Activated T-helper 17 cell treated with anti-CD3 and anti-CD28 coated beads, Interleukin-2, amount 50 U/mL, for 72 hours (primary cell): ENCODE measurements at places on chromosomes 6 and 20. TPM values are rescaled to one million over a fixed set of nuclear protein-coding genes. Genes with fewer than 3 reads are reported as not detected.

GRCh38 chr6:154515826-154516225 lies 5.3 kb upstream of the CNKSR3 start:
- ATAC-seq = no peak

Gene BAG2
- 9.5 TPM for total RNA-seq

Gene C2
- total RNA-seq = 4.7 TPM

Gene APCDD1L
- total RNA-seq = not detected

GRCh38 chr6:7727086-7727945 lies 1.4 kb downstream of the BMP6 start:
- no peak for ATAC-seq

- no peak for ATAC-seq
Measured at GRCh38 chr6:106751501-106752252, 122.3 kb downstream of the QRSL1 start.

DNA sequence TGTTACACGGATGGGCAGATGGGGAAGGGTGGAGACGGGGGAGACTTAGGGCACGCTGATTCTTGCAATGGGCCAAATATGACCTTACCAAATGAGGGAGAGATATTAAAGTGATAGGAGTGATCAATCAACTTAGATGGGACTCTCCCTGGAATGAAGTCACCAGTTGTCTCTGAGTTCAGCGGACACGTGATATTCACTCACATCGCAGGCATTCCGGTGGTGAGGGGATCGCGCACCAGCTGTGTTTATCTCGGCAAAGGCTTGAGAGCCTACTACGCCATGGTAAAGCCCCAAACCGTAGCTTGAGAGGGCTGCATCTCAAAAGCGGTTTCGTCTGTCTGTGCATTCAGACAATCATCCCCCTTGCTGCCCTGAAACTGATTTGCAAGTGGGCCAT lies 5.5 kb downstream of the BMP7 start:
- no peak for ATAC-seq

- ATAC-seq = no peak
Measured at GRCh38 chr6:145263778-145264211, 471.5 kb downstream of the EPM2A start.

DNA sequence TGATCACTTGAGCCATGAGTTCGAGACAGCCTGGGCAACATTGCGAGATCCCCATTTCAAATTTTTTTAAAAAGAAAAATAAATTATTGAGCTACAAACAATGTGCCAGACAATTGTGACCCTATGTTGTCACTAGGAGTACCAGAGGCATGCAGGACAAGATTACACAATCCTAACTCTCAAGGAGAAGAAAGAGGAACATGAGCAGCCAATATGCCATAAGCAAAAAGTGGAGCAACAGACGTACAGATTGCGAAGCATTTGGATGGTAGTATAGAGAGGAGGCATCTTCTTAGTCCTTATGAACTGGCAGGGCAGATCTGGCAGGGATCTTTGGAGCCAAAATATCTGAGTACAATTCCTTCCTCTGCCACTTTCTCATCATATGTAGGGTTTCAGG lies 156.4 kb downstream of the OR2B2 start:
- ATAC-seq = no peak

GRCh38 chr6:36373368-36374019 lies 14.0 kb downstream of the ETV7 start:
- no peak for ATAC-seq

GRCh38 chr20:11972478-11972877 lies 54.8 kb downstream of the BTBD3 start:
- no peak for ATAC-seq

DNA sequence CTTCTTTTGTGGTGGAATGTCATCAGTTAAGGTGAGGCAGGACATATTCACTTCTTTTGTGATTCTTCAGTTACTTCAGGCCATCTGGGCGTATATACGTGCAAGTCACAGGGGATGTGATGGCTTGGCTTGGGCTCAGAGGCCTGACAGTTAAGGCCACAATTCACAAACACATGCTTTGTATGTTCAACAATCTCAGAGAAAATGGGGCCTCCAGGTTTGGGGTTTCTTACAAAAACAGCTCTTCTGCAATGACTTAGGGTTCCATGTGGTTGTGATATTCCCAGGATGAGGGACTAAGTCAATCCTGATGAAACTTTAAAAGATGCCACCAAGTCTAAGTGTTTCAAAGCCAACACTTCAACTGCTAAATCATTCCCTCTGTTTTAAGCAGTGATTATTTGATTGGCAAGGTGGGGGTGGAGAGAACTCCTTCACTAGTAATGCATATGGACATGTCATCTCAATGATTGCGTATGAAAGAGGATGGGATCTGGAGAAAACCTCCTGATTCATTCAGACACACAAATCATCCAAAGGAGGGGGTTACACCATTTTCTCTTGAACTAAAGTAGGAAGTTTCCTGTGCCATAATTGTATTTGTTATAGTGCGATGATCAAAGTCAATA lies 41.7 kb upstream of the HEY2 start:
- no peak for ATAC-seq

- ATAC-seq = peak; percentile 71
Measured at GRCh38 chr20:51400051-51400926, 142.2 kb downstream of the NFATC2 start.

- ATAC-seq = no peak
Measured at GRCh38 chr6:138397128-138398122, 6.6 kb upstream of the HEBP2 start.

GRCh38 chr20:52820641-52821292 lies 151.4 kb upstream of the TSHZ2 start:
- no peak for ATAC-seq

DNA sequence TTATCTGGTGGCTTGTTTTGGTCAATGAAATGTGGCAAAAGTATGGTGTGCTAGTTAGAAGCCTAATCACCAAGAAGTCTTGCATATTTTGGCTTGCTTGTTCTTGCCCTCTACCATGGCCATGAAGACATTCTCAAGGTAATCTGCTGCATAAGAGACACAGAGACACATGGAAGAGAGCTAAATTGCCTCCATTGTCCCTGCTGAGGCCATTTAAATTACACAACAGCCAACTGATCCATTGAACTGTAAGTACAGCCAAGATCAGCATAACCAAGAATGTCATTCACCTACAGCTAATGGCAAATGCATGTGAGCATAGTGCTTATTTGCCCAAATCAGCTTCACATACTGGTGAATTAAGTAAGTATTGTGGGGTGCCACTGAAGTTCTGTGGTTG lies 603.8 kb downstream of the FRK start:
- ATAC-seq = no peak

GRCh38 chr20:1431158-1431557 lies 35.5 kb downstream of the NSFL1C start:
- ATAC-seq = no peak

- ATAC-seq = no peak
Measured at GRCh38 chr20:59040667-59041066, 1.9 kb downstream of the PRELID3B start.

- ATAC-seq = no peak
Measured at GRCh38 chr6:17719323-17720041, 12.8 kb upstream of the NUP153 start.

GRCh38 chr6:95805699-95806098 lies 210.1 kb upstream of the FUT9 start:
- ATAC-seq = no peak

- ATAC-seq = peak; percentile 91
Measured at GRCh38 chr6:27078734-27079357, 168.7 kb upstream of the PRSS16 start.

DNA sequence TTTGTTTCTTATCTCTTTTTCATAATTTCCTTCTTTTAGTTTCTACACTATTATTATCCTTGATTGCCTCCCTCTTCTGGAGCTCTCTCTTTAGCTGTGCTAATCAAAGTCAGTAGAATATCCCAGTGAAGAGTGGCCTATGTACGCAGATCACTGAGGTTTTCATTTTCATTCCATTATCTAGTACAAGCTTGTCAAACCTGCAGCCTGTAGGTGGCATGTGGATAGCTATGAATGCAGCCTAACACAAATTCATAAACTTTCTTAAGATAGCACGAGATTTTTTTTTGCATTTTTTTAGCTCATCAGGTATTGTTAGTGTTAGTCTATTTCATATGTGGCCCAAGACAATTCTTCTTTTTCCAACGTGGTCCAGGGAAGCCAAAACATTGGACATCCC lies 825.7 kb upstream of the MAP3K7 start:
- ATAC-seq = no peak

- ATAC-seq = no peak
Measured at GRCh38 chr6:148984531-148985056, 237.8 kb downstream of the UST start.

Gene GHRH
- not detected for total RNA-seq

DNA sequence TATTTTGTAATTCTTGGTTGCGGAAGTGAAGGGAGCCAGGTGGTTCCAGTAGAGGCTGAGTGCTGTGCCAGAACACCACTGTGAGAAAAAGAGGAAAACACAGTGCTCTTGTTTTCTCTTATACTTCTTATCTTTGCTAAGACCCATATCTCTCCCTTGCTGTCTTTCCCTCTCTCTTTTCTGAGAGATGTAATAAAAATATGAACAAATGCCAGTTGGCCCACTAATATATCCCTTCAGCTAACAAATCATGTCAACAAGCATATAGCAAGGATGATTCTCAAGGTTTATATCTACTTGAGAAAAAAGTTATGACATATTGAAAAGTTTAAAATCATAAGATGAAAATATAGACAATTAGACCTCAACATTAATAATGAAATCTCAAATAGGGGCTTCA lies 758.3 kb downstream of the HDGFL1 start:
- ATAC-seq = no peak

- no peak for ATAC-seq
Measured at GRCh38 chr20:51711426-51711825, 56.8 kb downstream of the ATP9A start.

Gene SLC32A1
- not detected for total RNA-seq

Gene COL19A1
- total RNA-seq = 1.3 TPM

Gene SCGN
- not detected for total RNA-seq

- no peak for ATAC-seq
Measured at GRCh38 chr6:170026751-170027646, 263.9 kb downstream of the DLL1 start.

DNA sequence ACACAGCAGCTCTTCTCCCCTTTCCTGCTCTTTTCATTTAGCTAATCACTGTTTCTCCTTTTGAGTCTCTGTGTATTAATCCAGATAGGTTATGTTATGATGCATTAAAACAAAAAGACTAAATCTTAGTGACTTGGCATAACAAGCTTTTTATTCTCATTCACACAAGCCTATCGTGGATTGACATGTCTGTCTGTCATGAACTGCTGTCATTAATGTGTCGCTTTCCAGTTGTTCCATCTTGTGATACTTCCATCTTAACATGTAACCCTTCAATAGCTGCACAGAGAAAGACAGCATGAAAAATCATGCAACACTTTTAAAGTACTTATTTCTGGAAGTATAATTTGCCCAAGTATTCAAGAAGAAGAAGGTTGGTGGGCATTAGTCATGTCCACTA lies 128.7 kb downstream of the GRIK2 start:
- ATAC-seq = no peak

- ATAC-seq = peak; percentile 56
Measured at GRCh38 chr6:119742188-119742803, 392.7 kb upstream of the MAN1A1 start.

Gene PGC
- not detected for total RNA-seq

DNA sequence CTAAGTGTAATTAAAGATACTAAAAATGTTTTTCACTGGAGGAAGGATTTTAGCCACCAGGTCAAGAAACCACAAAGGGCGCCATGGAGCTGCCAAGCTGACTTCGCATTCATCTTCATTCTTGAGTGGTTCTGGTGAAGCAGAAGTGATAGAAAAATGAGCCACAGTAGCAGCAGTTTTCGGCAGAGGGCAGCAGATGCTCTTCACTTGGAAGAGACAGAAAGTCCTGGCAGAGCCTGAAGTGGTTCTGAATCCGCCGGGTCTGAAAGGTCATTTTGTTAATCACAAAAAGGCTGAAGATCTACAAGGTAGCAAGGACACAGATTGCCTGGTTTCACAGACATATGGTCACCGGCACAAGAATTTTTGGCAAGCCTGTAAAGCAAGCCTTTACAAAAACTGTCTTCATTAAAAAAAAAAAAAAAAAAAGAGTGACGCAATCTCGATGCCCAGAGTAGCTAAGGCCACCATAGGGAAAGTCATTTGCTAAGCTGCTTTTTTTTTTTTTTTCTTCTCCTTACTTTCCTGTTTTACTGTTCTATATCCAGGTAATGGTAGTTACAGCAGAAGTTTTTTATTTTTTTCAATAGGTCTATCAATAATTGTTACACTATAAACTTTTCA lies 345.1 kb upstream of the AGPAT4 start:
- ATAC-seq = no peak

DNA sequence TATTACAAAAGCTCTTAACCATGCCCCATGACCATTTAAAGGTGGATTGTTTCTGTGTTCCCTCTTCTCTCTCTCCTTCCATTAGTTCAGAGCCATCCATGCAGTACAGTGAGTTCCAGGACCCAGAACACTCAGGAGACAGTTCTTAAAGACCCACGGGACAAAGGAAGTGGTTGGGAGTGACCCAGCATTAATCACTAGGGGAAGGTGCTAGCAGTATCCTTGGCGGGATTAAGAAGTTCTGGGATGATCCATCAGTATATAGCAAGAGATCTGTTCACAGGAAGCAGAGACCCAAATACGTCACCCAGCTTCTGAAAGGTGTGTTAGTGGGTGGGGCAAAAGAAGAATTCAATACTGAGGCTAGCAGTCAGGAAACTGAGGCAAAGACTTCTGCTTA lies 154.1 kb downstream of the PHF3 start:
- no peak for ATAC-seq

Gene SMLR1
- total RNA-seq = not detected

Gene PLTP
- 12.1 TPM for total RNA-seq

- peak; percentile 30 for ATAC-seq
Measured at GRCh38 chr6:153003366-153003690, 819 bp upstream of the MTRF1L start.

GRCh38 chr6:89458704-89459103 lies 25.8 kb downstream of the ANKRD6 start:
- ATAC-seq = no peak

GRCh38 chr6:15048367-15048766 lies 197.5 kb upstream of the JARID2 start:
- ATAC-seq = no peak

DNA sequence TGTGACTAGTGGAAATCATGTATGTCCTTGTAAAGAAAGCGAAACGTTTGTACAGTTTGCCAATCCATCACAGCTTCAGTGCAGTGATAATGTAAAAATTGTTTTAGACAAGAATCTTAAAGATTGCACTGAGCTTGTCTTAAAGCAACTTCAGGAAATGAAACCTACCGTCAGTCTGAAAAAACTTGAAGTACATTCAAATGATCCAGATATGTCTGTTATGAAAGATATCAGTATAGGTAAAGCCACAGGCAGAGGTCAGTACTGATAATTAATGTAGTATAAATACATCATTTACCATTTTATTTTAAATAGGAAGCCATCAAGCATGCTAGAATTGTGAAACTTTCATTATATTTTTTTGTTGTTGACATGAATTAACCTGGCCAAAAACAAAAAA lies 60.9 kb upstream of the SMIM8 start:
- no peak for ATAC-seq

GRCh38 chr20:49603209-49603627 lies 35.3 kb upstream of the PTGIS start:
- no peak for ATAC-seq

- ATAC-seq = no peak
Measured at GRCh38 chr6:37375376-37375775, 21.6 kb downstream of the RNF8 start.
